Mesothelial cell of epicardium (in vitro differentiated cells): ENCODE measurements at places on chromosomes 16 and 17. TPM values are rescaled to one million over a fixed set of nuclear protein-coding genes. Genes with fewer than 3 reads are reported as not detected.

- no peak overlapping the region for H3K27ac ChIP-seq
- H3K36me3 ChIP-seq: no peaks in the 10 kb centered on the region
- no peak overlapping the region for H3K4me3 ChIP-seq
- no peaks in the 10 kb centered on the region for H3K4me1 ChIP-seq
- no peak for DNase-seq
These were observed 63.6 kb upstream of the ERCC4 start for GRCh38 chr16:13856398-13856797.

DNA sequence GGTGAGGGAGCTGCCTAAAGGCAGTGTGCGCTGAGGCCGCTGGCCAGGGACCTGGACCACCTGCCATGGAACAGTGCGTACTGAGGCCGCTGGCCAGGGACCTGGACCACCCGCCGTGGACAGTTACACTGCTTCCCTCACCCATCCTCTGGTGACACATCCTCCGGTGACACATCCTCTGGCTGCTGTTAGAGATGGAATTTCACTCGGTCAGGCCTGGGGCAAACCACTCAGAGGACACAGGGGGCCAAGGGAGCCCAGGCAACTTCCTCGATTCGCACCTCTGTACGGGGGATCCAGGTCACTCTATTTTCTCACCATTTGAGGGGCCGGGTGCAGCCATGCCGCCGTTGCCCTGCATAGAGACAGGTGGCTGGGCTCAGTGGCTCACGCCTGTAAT is 32.4 kb upstream of the RPTOR start:
- H3K27ac ChIP-seq: no peak overlapping the region
- peaks cover 15% of the 10 kb centered on the region for H3K27me3 ChIP-seq
- no peaks in the 10 kb centered on the region for H3K4me1 ChIP-seq
- no peak overlapping the region for H3K4me3 ChIP-seq
- H3K36me3 ChIP-seq: no peaks in the 10 kb centered on the region

Gene ZDHHC1
- total RNA-seq: 14.5 to 16.7 TPM (median 15.4 TPM) in 3 replicates

DNA sequence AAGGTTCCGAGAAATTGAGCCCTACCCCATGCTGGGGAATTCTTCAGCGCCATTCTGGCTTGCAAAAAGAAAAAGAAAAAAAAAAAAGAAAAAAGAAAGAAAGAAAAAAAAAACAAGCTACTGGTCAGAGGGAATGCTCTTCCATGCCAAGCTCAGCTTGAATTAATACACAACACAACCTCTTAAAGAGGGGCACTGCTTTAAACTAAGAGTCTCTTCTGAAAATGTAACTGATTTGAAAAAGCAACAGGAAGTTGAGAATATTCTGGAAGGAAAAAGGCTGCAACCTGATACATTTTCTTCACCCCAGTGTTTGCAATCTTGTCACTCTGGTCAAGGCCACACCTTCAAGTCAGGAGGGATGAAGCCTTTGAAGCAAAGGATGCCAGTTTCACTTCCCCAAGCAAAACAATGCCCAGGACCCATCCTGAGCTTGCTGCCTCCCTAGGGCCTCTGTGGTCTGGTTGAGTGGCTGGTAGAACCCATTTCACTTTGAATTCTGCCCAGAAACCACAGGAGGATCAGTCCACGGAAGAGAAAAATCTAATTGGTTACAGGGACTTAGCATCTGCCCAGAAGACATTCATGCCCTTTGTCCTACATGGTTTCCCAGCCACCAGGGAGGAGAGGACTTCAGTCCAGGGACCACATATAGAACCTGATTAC is 389.7 kb downstream of the SOX9 start:
- H3K27me3 ChIP-seq: no peaks in the 10 kb centered on the region
- no peak for DNase-seq
- no peaks in the 10 kb centered on the region for H3K36me3 ChIP-seq
- peaks cover 45% of the 10 kb centered on the region for H3K4me1 ChIP-seq

DNA sequence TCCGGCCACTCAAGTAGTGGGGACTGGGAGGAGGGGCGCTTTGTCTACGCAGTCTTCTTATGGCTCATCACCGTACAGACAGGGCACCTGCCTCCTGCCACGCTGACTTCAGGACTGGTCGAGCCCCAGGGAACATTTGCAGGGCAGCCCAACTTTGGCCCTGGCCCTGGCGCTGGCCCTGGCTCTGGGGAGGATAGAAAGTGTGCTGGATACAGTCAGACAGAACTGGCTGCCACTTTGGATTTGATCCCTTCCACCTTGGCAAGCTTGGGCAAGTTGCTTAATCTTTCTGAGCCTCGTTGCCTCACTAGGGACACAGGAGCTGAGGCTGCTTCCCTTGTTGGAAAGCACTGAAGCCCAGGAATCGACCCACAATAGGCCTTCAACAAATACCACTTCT is 13.6 kb downstream of the LGALS9 start:
- H3K4me3 ChIP-seq: no peak overlapping the region
- no peaks in the 10 kb centered on the region for H3K4me1 ChIP-seq
- H3K27me3 ChIP-seq: no peaks in the 10 kb centered on the region
- no peak for DNase-seq
- no peak overlapping the region for H3K27ac ChIP-seq

DNA sequence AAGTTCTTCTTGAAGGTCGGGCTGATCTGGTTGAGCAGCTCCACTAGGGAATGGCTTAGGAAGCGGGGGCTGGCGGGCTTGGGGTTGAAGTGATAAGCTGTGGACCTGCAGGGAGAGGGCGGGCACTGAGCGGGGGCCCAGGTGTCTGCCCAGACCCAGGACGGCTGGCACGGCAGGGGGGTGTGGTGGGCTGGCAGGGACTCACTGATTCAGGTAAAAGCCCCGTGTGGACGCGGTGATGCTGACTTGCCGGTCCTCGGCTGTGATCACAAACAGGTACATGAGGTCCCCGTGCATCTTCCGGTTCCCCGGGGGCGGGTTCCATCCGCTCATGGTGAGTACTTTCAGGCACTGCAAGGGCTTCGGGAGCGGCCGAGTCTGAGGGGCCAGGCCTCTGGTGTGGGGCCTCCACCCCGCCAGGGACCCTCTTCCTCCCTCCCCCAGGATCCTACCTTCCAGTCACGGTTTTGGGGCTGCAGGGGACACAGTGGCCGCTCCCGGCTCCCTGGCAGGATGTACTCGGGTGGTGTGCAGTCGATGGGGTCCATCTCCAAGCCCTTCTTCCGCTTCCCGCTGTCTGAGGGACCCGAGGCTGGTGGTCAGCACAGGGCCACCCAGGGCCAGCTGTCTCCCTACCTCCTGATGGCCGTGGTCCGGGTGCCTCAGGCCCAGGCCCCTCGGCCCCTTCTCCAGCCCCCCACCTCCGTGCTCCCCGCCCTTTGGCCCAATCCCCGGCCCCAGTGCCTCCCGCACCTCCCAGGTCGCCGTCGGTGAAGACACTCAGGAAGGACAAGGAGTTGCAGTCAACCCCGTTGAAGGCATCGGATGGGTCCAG is 10.2 kb downstream of the CLUH start:
- no peaks in the 10 kb centered on the region for H3K27me3 ChIP-seq
- no peaks in the 10 kb centered on the region for H3K4me1 ChIP-seq
- no peak for DNase-seq
- H3K4me3 ChIP-seq: no peak overlapping the region
- H3K36me3 ChIP-seq: no peaks in the 10 kb centered on the region
- no peak overlapping the region for H3K27ac ChIP-seq

DNA sequence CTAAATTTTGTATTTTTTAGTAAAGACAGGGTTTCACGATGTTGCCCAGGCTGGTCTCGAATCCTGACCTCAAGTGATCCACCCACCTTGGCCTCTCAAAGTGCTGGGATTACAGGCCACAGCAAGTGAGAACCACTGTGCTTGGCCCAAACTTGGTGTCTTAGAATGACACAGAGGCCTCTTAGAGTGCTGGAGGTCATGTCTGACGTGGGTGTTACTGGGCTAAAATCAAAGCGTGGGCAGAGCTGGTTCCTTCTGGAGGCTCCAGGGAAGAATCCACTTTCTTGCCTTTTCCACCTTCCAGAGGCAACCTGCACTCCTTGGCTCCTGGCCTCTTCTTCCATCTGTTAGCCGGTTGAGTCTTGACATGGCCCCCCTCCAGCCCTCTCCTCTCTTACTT is 53.8 kb downstream of the IRF8 start:
- no peak overlapping the region for H3K4me3 ChIP-seq
- H3K4me1 ChIP-seq: no peaks in the 10 kb centered on the region
- H3K27ac ChIP-seq: no peak overlapping the region
- peaks cover 8% of the 10 kb centered on the region for H3K27me3 ChIP-seq

Gene CCDC144A
- 0.49 to 0.75 TPM (median 0.55 TPM) in 3 replicates for total RNA-seq

Gene TBX2
- total RNA-seq: 164 to 176 TPM (median 173 TPM) in 3 replicates

Gene APOH
- total RNA-seq: not detected in 3 replicates

Gene AIPL1
- total RNA-seq: not detected in 3 replicates

DNA sequence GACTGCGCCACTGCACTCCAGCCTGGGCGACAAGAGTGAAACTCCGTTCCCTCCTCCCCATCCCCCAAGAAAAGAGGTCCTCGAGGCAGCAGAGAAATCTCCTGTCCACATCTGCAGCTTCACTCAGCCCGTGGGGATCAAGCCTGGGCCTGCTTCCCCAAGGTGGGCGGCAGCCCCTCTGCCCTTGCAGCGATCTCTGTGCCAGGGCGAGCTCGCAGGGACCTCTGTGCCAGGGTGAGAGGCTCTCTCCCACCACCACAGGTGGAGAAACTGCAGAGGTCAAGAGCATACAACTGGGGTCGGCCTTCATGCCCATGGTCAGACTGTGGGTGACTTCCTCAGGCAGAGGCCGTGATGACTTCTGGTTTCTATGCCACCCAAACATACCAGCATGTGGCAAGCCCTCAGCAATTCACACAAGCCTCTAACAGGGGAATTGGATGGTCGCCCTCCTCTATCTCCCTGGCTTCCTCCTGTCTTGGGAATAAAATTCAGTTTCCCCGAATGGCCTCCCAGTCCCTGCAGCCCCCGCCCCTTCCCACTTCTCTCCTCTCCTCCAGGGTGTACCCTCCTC is 5.5 kb downstream of the SLC43A2 start:
- H3K27ac ChIP-seq: no peak overlapping the region
- H3K4me1 ChIP-seq: peaks cover 6% of the 10 kb centered on the region
- peaks cover 11% of the 10 kb centered on the region for H3K27me3 ChIP-seq
- no peak for DNase-seq
- peaks cover 3% of the 10 kb centered on the region for H3K36me3 ChIP-seq

DNA sequence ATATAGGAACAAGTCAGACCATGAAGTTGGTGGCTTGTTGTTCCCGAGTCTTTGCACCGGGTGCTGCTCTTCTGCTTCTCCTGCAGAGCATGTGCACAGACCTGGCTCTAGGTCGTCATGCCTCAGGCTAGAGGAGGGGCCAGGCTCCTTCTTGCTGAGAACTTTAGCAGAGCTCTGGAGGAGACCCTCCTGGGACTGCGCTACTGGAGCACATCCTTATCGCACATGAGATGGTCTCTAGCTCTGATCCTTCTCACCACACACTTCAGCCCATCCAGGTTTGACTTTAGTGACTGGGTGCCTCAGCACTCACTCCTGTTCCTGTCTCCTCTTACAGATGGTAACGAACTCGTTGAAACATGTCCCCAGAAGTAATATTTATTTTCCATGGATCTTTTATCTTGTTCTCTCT is 14.9 kb downstream of the FOXK2 start:
- no peaks in the 10 kb centered on the region for H3K27me3 ChIP-seq
- H3K4me1 ChIP-seq: peaks cover 62% of the 10 kb centered on the region
- DNase-seq: no peak
- peak overlapping the region; percentile 19 for H3K4me3 ChIP-seq
- peak overlapping the region; percentile 92 for H3K27ac ChIP-seq

Gene XYLT2
- 32.3 to 35.3 TPM (median 33.3 TPM) in 3 replicates for total RNA-seq

- peaks cover 17% of the 10 kb centered on the region for H3K4me1 ChIP-seq
- DNase-seq: no peak
- peaks cover 5% of the 10 kb centered on the region for H3K36me3 ChIP-seq
- H3K27ac ChIP-seq: no peak overlapping the region
- peak overlapping the region; percentile 86 for H3K4me3 ChIP-seq
These were observed 92.3 kb upstream of the TMEM97 start for GRCh38 chr17:28226563-28227315.

GRCh38 chr17:72205357-72205756 is 84.5 kb downstream of the SOX9 start:
- no peaks in the 10 kb centered on the region for H3K4me1 ChIP-seq
- H3K36me3 ChIP-seq: no peaks in the 10 kb centered on the region
- H3K4me3 ChIP-seq: no peak overlapping the region
- no peak overlapping the region for H3K27ac ChIP-seq

Gene HOXB7
- total RNA-seq: 18.6 to 20.3 TPM (median 19.5 TPM) in 3 replicates

DNA sequence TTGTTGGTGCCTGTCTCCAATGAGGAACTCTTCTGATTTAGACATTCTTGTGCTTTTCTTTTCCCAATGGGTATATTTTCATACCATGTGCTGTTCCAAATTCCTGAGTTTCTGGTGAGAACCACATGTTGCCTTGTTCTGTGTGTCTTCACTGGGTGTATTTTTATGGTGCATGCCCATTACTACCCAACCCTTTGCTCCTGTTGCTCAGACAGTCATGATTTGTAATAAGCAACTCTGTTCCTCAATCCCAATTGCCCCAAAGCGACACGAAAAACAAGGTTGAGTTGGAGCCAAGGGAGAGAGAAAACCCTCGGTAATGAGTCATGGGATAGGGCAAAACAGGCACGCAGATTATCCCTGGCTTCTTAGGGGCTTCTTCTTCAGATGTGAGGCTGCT is 101.8 kb downstream of the ABCA8 start:
- H3K36me3 ChIP-seq: no peaks in the 10 kb centered on the region
- peaks cover 14% of the 10 kb centered on the region for H3K4me1 ChIP-seq
- no peak overlapping the region for H3K4me3 ChIP-seq
- no peak overlapping the region for H3K27ac ChIP-seq
- DNase-seq: no peak
- H3K27me3 ChIP-seq: peaks cover 17% of the 10 kb centered on the region

Gene CMIP
- 70.0 to 74.9 TPM (median 71.0 TPM) in 3 replicates for total RNA-seq

- peaks cover 16% of the 10 kb centered on the region for H3K4me1 ChIP-seq
- no peak for DNase-seq
- H3K27me3 ChIP-seq: no peaks in the 10 kb centered on the region
- no peak overlapping the region for H3K4me3 ChIP-seq
- H3K27ac ChIP-seq: no peak overlapping the region
These were observed 4.8 kb downstream of the RNF40 start for GRCh38 chr16:30766933-30767284.

Gene HYDIN
- 0.42 to 1.2 TPM (median 0.72 TPM) in 3 replicates for total RNA-seq

GRCh38 chr16:31439519-31439918 is 3.1 kb downstream of the ZNF843 start:
- DNase-seq: no peak
- no peak overlapping the region for H3K27ac ChIP-seq
- no peaks in the 10 kb centered on the region for H3K36me3 ChIP-seq

- no peaks in the 10 kb centered on the region for H3K27me3 ChIP-seq
- DNase-seq: no peak
- no peaks in the 10 kb centered on the region for H3K4me1 ChIP-seq
- H3K4me3 ChIP-seq: no peak overlapping the region
- no peaks in the 10 kb centered on the region for H3K36me3 ChIP-seq
- no peak overlapping the region for H3K27ac ChIP-seq
These were observed 69.9 kb upstream of the NFAT5 start for GRCh38 chr16:69495821-69496220.

- peaks cover 3% of the 10 kb centered on the region for H3K36me3 ChIP-seq
- no peak for DNase-seq
- no peak overlapping the region for H3K4me3 ChIP-seq
- no peaks in the 10 kb centered on the region for H3K4me1 ChIP-seq
These were observed 63.4 kb downstream of the KLHDC4 start for GRCh38 chr16:87702325-87702811.

Gene GP1BA
- total RNA-seq: not detected in 3 replicates

- H3K4me3 ChIP-seq: no peak overlapping the region
- peaks cover 38% of the 10 kb centered on the region for H3K36me3 ChIP-seq
- H3K27me3 ChIP-seq: no peaks in the 10 kb centered on the region
- H3K4me1 ChIP-seq: no peaks in the 10 kb centered on the region
- no peak overlapping the region for H3K27ac ChIP-seq
These were observed 34.5 kb downstream of the SIAH1 start for GRCh38 chr16:48350736-48351135.
